DND-41 (cell line): ENCODE measurements at places on chromosomes 5 and 9.

DNA sequence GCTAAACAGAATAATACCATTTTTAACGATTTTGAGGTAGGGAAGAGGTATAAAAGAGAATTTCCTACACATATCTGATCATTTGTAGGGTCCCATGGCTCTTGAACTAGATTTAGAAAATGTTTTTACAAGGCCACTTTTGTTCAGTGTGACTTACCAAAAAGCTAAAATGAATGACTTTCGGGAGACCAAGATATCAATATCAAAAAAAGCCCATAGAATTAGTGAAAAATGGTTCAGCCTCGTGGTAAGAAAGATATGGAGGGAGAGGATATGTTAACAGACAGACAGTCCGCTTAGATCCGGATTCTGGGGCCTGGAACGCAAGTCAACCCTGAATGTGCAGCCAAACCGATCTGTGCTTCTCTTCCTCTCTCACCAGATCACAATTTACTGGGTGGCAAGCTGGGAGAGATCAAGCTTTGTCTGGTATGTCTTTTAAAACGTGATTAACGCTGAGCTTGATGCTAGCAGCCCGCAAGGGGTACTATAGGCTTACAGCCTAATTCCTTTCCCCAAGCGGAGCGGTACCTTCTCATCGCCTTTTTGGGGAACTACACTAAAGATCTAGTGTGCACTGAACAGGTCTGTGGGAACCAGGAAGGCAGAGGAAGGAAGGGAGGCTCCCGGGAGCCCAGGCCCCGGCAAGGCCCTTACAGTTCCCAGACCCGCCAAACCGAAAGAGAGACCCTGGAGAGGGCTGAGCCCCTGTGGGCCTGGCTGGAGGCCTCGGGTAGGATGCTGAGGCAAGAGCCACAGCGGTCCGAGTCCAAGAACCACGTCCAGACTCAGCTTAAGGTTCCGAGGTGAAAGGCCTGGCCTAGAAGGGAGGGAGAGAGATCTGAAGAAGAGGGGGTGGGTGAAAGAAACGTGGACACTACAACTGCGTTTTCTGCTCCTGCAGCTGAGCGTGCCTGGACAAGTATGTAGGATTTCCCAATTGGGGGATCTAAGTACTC is 2.9 kb downstream of the NR2F1-AS1 start:
- DNase-seq: no peak

- DNase-seq: no peak
Measured at GRCh38 chr9:93562157-93562556, 14.2 kb upstream of the PHF2 start.

DNA sequence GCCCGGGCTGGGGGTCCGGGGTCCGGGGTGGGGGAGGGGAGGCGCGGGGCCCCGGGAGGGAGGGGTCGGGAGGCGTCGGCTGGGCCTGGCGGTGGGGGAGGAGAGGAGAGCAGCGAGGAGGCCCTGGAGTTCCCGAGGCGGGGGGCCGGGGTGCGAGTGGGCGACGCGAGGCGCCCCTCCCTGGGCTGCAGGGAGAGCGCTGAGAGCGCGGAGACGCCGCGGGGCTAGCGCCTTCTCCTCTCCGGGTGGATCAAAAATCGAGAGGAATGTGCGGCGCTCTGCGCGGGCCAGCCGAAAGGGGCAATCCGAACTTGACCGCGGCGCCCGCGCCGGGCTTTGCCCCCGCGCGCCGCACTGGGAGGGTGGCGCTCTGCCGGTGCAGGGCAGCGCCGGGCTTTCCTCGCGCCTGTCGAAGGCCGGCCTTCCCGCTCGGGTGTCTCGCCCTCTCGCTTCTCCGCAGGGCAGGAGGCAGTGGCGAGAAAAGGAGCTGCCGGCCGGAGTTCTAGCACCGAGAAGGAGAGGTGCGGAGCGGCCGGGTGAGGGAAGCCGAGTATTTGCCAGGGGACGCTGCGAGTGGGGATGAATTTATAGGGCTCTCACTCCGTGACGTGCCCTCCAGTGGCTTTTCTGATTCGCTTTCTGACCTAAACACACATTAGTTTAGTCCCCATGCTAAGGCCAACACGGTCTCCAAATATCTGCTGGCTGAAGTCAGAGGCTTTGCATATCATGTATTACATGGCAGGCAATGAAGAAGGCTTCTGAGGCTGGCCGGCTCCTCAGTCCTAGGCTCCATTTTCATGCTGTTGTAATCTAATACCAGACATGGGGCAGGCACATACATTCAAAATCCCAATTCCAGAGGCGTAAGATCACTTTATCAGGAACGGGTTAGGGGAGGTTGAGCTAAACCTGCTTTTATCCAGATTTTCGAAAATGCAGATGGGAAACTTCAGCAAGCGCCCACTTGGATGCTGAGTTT is 503 bp upstream of the GDNF start:
- no peak for DNase-seq

- no peak for DNase-seq
Measured at GRCh38 chr5:5291357-5291756, 131.1 kb upstream of the ICE1 start.

- DNase-seq: no peak
Measured at GRCh38 chr5:38979535-38979934, 94.7 kb downstream of the RICTOR start.

- DNase-seq: no peak
Measured at GRCh38 chr5:124743602-124744169, 2.8 kb downstream of the ZNF608 start.

DNA sequence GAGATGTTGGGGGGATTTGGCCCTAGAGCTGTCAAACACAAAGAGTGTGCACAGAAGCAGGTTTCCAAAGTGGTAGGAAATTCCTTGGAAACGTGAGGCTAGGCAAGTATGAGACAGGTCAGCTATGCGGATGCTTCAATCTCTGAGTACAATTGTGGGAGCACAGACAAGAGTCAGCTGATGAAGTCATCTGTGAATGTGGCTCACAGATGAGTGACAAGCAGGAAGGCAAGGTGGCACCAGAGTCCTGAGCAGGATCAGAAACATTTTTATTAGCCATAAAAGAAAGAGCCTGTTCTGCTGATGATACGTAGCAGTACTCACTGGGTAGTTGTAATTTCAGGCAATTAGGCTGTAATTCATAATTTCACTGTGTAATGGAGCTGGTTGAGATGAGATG is 117.0 kb downstream of the DCP2 start:
- DNase-seq: no peak

- no peak for DNase-seq
Measured at GRCh38 chr5:170662966-170663365, 120.6 kb upstream of the GABRP start.

DNA sequence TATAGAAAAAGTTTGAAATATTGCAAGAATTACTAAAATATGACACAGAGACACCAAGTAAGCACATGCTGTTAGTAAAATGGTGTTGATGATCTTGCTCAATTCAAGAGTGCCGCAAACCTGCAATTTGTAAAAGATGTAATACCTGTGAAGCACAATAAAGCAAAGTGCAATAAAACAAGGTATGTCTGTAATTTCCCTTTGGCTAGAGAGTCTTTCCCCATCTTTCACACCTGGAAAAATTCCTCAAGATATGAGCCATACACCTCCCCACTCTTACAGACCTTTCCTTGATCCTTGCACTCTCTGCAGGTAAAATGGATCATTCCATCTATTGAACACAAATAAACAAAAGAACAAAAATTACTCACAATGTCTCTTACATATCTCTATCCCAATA is 597.8 kb downstream of the EFNA5 start:
- no peak for DNase-seq

DNA sequence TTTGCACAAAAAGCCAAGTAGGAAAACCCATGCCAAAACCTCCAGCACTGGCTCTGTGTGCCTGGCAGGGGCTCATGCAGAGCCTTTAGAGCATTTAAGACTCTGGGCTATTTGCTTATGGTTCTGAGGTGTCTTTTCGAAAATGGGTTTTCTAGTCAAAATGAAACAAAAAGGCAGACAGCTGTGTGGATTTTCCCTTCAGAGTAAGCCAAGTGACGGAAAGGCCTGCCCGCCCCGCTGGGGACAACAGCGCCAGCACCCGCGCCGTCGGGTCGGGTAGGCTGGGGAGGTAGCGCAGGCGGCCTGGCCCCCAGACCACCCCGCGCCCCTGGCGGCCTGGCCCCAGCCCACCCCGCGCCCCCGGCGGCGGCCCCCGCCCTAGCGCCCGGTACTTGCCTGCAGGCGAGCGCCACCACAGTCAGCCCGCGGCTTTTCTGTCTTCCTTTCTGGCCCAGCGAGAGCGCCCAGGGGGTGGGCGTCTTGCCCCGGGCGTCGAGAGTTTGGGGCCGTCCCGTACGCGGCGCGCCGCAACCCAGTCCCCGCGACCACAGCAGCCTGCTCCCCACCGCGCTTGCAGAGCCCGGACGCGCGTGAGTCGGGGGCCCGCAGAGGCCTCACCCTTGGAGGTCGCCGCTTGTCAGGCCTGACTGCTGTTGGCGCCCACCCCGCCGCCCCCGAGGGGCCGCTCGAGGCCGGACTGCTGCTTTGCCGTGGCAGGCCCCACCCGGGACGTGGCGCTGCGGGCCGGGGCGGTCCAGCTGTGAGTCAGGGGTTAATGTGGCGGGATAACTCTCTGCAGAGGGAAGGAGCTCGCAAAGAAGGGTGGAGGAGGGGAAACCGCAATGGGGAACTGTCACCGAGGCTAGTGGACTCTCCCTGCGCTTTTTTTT is at the start of gene TICAM2:
Gene TICAM2, minus strand, starts transcription at position 779 of the 890 bp plus-strand sequence. CDS start 21,223 bp downstream, outside the sequence.
- no peak for DNase-seq

DNA sequence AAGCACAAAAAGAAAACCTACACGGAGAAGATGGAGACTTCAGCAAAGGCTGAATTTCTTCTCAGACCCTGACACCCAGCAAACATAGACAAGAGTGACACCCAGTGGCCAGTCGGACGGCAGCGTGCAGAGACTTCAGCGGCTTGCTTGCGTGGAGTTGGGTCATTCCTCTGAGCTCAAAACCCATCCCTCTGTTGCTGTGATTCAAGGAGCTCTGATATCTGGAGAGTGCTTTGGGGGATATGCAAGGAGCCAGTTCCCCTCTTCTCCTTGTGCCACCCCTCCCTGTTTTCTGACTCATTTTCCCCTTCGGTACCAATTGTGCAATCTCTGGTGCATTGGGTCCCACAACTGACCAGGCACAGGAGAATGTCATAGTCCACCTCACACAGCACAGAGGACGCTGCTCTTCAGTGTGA is 27.5 kb downstream of the SH3TC2 start:
- DNase-seq: peak; percentile 56

DNA sequence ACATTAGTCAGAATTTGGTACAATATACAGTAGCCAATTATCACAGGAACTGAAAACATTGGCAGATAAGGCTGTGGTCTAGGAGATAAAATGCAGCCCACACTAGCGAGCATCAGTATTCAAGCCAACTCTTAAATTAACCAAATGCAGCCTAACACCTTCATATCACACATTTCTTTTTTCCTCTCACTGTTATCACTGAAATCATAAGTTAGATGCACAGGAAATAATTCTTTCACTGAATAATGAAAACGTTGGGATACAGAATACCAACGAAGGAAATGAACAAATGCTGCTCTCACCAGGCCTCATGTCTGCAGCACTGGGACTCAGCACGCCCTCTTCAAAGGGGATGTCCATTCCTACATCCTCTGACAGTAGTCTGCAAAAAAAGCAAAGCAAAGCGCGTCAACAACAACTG is 109.1 kb upstream of the PCA3 start:
- no peak for DNase-seq

DNA sequence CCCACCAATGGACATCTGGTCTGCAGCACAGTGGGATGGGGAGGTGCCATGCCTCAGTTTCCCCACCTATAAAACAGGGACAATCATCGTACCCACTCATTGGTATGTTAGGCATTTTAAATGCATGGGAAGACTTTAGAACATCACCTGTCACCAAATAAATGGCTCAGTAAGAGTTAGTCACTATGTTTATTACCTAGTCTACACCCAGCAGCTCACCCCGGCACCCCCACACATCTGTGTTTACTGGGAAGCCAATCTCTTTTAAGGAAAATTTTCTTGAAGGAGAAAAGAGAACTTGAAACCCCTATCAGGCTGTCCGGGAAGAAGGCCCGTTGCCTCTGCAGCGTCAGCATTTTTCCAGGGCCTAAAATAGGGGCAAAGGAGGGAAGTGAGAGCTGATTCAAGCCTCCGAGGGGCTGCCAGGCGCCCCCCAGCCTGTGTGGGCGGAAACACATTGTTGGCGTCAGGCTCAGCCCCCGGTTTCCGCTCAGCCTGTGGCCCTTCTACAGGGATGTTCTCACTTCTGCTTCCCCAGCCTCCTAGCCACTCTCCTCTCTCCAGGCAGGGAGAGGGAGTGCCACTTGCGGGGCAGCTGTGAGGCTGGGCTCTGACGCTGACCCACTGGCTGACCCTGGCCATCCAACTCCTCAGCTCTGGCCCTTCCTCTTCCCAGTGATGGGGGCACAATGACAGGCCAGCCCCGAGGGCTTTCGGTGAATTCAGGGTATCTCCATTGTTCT is 4.6 kb downstream of the CSF1R start:
- no peak for DNase-seq

GRCh38 chr9:137630679-137631078 is 11.9 kb downstream of the EHMT1 start:
- DNase-seq: no peak

- no peak for DNase-seq
Measured at GRCh38 chr5:143932584-143932983, 120.6 kb downstream of the HMHB1 start.

- DNase-seq: no peak
Measured at GRCh38 chr5:72452515-72453245, 54.5 kb downstream of the ZNF366 start.

GRCh38 chr9:21287280-21287679 is 17.8 kb downstream of the IFNA5 start:
- no peak for DNase-seq

GRCh38 chr9:31032206-31032605 is 1352.2 kb upstream of the ACO1 start:
- DNase-seq: no peak

DNA sequence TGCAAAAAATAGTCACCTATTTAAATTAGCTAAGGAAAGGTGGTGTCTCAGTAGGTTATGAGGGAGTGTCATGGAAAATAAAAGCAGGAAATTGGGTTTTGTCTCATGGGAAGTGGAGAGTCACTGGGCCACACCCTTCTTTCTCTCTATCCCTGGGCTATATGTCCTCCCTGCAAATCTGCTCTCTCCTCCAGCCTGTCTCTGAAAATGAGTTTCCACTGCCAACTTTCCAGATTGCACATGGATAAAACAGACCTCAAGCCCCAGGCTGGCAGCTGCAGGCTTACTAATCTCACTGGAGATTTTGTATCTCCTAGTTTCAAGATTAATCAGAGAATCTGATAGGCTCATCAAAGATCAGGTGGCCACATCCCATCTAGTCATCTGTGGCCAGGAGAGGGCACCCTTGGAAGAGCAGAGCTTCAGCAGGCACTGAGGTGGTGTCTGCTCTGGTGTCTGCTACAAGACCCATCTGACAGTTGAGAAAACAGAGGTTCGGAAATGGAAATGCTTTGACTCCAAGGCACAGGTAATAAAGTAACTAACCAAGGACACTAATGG is 178.9 kb downstream of the MSX2 start:
- DNase-seq: no peak

DNA sequence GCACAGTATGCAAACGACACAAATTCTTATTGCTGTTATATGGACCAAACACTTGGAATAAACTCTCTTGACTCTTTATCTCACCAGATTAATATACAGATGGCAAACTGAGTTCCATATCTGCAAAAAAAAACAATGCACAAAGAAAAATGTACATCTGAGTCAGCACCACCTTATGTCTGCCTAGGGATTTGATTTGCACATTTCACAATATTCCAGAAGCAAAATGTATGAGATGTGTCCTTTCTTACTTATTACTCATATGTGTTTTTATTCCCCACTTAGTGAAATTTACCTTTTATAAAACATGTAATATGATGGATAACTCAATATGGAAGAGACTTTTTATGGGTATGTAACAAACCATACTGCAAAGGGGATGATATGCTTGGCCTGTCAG is 236.9 kb downstream of the GLIS3 start:
- DNase-seq: no peak
